HCT116 (cell line): ENCODE measurements at places on chromosomes 12 and 14. TPM values are rescaled to one million over a fixed set of nuclear protein-coding genes. Genes with fewer than 3 reads are reported as not detected.
A peak's percentile ranks its signal among the peaks of the same experiment; 100 is the strongest.

Gene TMEM30B
- 0.12 TPM for total RNA-seq

Gene PRKAG1
- 64.6 TPM for total RNA-seq

DNA sequence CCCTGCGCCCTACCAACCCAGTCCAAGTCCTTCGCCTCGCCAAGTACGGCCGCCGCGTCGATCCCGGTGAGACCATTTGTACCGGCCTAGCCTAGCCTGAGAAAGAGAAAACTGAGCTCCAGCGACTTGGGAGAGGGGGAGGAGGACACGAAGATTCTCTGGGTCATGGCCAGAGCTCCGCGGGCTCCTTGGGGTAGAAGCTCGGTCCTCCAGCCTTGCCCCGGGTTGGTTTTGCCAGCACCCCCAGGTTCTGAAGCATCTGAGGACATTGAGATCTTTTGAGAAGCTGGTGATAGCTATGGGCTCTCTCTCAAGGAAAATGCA, 7.3 kb downstream of the LHX5 start:
- H3K4me1 ChIP-seq: peaks cover 6% of the 10 kb centered on the region; the same call in 1 of the 2 replicates
- no peak overlapping the region for H3K27ac ChIP-seq
- no peak overlapping the region for H3K4me3 ChIP-seq
- no peaks in the 10 kb centered on the region for H3K36me3 ChIP-seq
- H3K27me3 ChIP-seq: 0 out of 2 replicates have a peak, but pooled peaks cover under 1% of the 10 kb centered on the region
- no peak for DNase-seq

Gene MYO1H
- total RNA-seq: not detected

DNA sequence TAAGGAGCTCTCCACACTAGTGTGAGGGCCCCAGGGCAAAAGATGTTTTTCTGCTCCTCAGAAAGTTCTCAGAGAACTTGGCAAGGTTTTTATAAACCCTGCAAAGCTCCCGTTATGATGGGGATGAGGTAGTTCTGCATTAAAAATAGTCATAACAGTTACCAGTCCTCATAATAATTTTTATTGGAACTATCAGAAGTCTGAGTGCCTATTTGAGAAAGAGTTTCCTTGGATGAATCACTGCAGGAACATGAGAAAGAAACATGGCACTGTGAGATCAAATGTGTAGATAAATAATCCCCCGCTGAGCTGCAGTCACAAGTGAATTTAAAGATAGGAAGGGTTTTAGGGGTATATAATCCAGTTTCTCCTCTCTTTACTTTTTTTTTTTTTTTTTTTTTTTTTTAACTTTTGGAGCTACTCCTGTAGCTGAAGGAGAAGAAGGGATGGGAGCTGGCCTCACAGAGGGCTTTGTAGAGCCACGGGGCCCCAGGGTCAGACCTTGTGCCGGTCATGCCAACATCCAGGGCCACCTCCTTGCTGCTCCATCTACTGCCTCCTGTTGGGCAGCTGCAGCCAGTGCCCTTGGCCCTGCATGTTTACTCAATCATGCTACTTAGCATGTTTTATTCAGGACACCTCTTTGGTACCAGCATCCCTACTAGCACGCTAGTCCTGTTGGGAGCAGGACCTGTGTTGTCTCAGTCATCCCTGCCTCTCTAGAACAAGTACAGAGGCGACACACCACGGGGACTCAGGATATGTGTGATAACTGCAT, 39.5 kb downstream of the EVL start:
- H3K4me3 ChIP-seq: no peak overlapping the region
- no peaks in the 10 kb centered on the region for H3K36me3 ChIP-seq
- H3K4me1 ChIP-seq: no peaks in the 10 kb centered on the region
- no peak for DNase-seq

- H3K36me3 ChIP-seq: no peaks in the 10 kb centered on the region
- peak overlapping the region; percentile 64 for H3K27ac ChIP-seq
- DNase-seq: no peak
- H3K4me1 ChIP-seq: peaks cover 55% of the 10 kb centered on the region
These were observed 86.5 kb downstream of the DAAM1 start for GRCh38 chr14:59274991-59275391.

GRCh38 chr12:27821259-27821973, 41.4 kb upstream of the MANSC4 start:
- no peaks in the 10 kb centered on the region for H3K36me3 ChIP-seq
- DNase-seq: peak; percentile 77
- H3K4me1 ChIP-seq: peaks cover 16% of the 10 kb centered on the region
- H3K27me3 ChIP-seq: no peaks in the 10 kb centered on the region
- no peak overlapping the region for H3K4me3 ChIP-seq

DNA sequence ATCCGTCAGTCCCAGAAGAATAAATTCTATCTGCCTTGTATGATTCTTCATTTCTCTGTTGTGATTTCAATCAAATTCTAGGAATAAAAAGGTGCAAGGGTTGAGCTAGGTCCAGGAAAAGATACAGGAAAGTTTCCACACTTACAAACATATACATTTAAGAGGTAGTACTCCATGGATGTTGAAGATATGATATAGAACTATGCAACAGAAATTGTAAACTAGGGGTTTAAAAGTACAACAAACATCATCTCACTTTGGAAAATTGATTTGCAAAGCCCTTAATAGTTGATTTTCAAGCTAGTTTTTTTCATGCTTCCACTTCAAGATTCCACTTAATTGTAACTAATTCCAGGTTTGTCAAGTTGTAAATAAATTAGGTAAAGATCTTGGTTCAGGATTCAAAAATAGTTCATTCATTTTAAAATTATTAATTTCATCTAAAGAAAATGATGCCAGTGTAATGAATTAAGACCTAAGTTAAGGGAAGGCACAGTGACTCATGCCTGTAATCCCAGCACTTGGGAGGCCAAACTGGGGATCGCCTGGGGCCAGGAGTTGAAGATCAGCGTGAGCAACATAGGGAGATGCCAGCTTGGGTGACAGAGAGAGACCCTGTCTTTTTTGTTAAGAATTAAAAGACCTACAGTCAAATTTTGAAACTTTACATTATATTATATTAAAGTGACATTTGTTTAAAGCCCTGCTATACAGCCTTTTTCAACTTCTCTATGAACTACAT, at the start of gene OR6C70:
OR6C70 (minus strand) TSS at position 51 of the 742 bp plus-strand sequence; CDS start at position 51, 0 bp downstream.
- H3K4me3 ChIP-seq: no peak within 1 kb of the TSS
- no peaks in the 10 kb centered on the region for H3K4me1 ChIP-seq
- H3K36me3 ChIP-seq: no peaks in the 10 kb centered on the region
- no peak within 1 kb of the TSS for H3K27ac ChIP-seq

Gene NTF3
- total RNA-seq: not detected
